ENCODE measurements at places on chromosomes 1 and 21.

DNA sequence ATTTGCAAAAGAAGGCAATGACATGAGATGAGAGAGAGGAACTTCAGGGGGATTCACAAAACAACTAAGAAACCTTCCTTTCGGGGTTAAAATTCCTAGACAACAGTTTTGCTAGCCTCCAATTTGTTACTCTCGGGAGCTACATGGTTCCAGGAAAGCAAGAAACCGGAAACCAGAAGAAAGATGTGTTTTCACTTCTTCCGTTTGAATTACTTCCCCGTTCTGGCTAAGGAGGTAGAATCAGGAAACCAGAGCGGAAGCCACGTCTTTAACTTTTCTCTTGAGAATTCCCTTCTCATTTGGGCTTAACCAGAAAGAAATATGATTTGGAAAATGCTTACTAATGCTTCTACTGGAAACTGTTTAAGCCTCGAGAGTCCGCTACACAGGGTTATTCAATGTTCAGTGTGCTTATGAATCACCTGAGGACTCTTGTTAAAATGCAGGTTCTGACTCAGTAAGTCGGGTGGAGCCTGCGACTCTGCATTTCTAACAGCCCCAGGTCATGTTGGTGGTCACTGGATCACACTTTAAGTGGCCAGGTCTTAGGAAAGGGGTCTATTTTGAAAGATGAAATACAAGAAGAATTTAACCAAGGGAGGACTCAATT, 43.5 kb upstream of the MCOLN3 start:
- no peak for DNase-seq

- no peak for DNase-seq
These were observed 126.5 kb upstream of the USH2A start for GRCh38 chr1:216549796-216550195.

GRCh38 chr21:32884062-32884461, 112.5 kb upstream of the PAXBP1 start:
- DNase-seq = no peak

- DNase-seq = no peak
These were observed 30.3 kb upstream of the FAM78B start for GRCh38 chr1:166197141-166197540.

GRCh38 chr1:53328541-53329499, 950 bp upstream of the LRP8 start:
- DNase-seq = no peak

DNA sequence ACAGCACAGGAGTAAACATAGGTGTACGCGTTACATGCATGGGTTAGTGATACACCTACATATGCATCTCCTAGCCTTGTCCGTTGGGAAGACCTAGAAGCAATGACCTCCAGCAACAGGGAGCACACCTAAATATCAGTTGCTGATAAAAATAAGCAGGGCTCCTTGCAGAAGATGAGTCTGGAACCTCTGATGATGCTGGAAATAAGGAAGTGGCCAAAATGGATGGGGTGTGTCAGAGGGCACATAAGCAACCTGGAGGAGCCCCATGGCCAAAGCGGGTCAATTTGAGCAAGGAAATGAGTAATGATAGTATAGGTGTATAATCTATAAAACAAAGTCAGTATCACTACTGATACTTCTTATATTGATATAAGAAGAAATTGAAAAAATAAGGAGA, 13.7 kb downstream of the ADARB1 start:
- no peak for DNase-seq

- no peak for DNase-seq
These were observed 222.8 kb upstream of the ZRANB2 start for GRCh38 chr1:71303617-71304041.

GRCh38 chr1:55822891-55823290, 607.7 kb upstream of the USP24 start:
- DNase-seq = no peak

- no peak for DNase-seq
These were observed 47.9 kb downstream of the ASH1L start for GRCh38 chr1:155514582-155515187.

GRCh38 chr1:246492611-246493245, 14.4 kb downstream of the SMYD3 start:
- peak; percentile 50 for DNase-seq

- no peak for DNase-seq
These were observed 32.4 kb downstream of the KIF1B start for GRCh38 chr1:10242811-10243210.

DNA sequence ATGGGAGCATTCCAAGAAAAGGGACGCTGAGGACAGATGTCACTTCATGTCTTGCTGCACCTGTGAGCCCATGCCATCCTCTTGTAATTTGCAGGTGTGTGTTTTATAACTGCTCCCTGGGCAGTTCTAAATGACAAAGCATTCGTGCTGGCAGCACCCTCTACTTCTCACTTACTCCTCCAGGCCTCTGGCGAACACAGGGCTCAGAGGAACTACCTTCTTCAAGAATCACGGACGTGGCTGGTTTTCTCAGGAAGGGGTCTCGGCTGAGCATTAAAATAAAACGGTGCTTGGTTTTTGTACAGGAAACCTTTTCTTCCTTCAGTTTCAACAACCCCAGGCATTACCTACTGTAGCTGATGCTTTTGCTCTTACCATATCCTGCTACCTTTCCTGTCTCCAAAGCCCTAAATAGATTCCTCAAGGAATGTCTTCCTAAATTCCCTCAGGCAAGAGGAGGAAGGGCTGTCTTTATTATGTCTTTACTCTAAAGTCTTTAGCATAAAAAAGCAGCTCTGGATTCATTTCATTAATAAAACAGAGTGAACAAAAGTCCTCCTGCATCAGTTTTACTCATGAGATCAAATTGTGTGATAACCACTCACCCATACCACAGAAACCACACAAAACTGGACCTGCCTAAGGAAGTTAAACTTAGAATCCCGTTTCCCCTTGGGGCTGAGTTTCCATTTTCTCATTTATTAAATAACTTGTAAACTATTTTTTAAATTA, 79.0 kb upstream of the MAP10 start:
- DNase-seq = no peak

- DNase-seq = no peak
These were observed 59.1 kb downstream of the BCL9 start for GRCh38 chr1:147600119-147601111.

GRCh38 chr1:225517697-225518096, 89.9 kb upstream of the LBR start:
- no peak for DNase-seq

DNA sequence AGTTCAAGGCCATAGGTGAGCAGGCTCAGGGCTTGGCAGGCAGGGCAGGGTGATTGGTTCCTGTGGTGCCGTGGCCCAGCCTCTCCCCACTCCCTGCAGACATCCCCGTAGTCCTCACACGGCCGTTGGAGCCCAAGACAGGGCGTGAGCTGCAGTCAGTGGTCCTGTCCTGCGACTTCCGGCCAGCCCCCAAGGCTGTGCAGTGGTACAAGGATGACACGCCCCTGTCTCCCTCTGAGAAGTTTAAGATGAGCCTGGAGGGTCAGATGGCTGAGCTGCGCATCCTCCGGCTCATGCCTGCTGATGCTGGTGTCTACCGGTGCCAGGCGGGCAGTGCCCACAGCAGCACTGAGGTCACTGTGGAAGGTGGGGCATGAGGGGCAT, 71.9 kb downstream of the OBSCN start:
- DNase-seq = no peak

DNA sequence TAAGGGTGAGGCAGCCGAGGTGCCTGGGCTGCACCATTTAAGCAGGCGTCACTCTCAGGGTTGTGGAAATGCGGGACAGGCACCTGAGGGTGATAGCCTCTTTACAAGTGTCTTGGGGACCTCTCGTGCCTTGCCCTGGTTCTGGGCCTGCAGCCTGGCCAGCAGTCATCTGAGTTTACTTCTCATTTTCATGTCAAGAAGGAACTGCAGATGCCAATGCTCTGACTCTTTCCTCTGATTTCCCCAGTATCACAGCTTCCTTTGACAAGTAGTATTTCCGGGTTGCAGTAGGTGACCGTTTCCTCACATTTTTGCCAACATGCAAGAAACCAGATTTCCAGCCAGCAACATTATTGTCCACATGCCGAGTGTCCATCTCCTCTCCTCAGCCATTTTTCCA, 286.9 kb downstream of the DISC1 start:
- no peak for DNase-seq

GRCh38 chr1:9238550-9238949, 4.0 kb downstream of the H6PD start:
- DNase-seq = no peak

GRCh38 chr1:230110971-230111370, 43.9 kb downstream of the GALNT2 start:
- DNase-seq = no peak

- DNase-seq = no peak
These were observed 23.7 kb downstream of the KIAA1614 start for GRCh38 chr1:180936110-180937011.

GRCh38 chr1:22159891-22160290, 17.0 kb upstream of the WNT4 start:
- DNase-seq = no peak

DNA sequence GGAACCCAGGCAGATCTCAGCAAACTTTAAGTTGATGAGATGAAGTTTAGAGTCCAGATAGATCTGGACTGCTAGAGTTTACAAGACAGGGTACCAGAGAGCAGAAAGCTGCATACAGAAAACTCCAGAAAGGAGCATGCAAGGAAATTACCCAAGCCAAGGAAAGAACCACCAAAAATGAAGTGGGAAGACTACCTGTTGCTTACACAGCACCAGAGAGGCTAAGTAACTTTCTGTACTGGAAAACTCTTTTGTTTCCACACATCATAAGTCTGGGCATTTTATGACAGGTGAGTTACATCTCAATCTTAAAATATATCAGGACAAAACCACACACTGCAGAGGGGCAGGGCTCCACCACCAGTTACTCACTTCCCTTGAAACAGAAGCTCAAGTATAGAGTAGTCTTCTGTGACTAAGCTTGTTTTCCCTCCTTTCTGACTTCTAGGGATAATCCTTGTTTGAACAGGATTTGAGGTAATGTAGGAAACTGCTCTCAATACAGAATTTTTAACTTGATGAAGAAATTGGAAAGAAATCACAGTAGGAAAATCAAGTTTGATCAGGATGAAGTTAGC, 17.4 kb upstream of the GJA9 start:
- no peak for DNase-seq

- no peak for DNase-seq
These were observed at the start of gene FCRL1 for GRCh38 chr1:157819896-157820295. FCRL1 (minus strand) TSS chr1:157820120; CDS start chr1:157820037, 83 bp downstream.

- DNase-seq = no peak
These were observed 5.9 kb downstream of the IQGAP3 start for GRCh38 chr1:156566436-156566835.

- DNase-seq = no peak
These were observed 58.8 kb downstream of the WARS2 start for GRCh38 chr1:119081700-119082099.

GRCh38 chr1:181079382-181079781, 9.1 kb upstream of the IER5 start:
- DNase-seq = no peak

GRCh38 chr1:192925609-192926008, 116.8 kb downstream of the RGS2 start:
- DNase-seq = no peak

GRCh38 chr1:4062041-4062440, 162.0 kb upstream of the C1orf174 start:
- DNase-seq = no peak

- peak; percentile 28 for DNase-seq
These were observed 73.2 kb upstream of the CNIH3 start for GRCh38 chr1:224542783-224543440.

DNA sequence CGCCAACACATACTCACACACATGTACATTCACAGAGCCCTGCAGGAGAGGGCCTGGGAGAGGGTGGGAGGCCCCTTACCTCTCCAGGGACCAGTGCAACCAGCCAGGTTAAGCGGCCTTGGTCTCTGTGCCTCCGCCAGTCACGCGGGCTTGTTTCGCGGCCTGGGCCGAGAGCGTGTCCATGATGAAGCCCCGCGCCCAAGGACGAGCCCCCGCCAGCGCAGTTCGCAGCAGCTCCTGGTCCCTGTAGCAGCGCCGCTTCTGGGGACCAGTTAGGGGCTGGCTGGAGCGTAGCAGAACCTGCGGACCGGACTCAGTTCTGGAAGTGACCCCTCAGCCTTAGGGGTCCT, 7.3 kb upstream of the FAM167B start:
- DNase-seq = no peak

- DNase-seq = no peak
These were observed 6.6 kb upstream of the THRAP3 start for GRCh38 chr1:36217670-36218069.

GRCh38 chr1:236916131-236916800, 88.0 kb downstream of the MT1HL1 start:
- no peak for DNase-seq

DNA sequence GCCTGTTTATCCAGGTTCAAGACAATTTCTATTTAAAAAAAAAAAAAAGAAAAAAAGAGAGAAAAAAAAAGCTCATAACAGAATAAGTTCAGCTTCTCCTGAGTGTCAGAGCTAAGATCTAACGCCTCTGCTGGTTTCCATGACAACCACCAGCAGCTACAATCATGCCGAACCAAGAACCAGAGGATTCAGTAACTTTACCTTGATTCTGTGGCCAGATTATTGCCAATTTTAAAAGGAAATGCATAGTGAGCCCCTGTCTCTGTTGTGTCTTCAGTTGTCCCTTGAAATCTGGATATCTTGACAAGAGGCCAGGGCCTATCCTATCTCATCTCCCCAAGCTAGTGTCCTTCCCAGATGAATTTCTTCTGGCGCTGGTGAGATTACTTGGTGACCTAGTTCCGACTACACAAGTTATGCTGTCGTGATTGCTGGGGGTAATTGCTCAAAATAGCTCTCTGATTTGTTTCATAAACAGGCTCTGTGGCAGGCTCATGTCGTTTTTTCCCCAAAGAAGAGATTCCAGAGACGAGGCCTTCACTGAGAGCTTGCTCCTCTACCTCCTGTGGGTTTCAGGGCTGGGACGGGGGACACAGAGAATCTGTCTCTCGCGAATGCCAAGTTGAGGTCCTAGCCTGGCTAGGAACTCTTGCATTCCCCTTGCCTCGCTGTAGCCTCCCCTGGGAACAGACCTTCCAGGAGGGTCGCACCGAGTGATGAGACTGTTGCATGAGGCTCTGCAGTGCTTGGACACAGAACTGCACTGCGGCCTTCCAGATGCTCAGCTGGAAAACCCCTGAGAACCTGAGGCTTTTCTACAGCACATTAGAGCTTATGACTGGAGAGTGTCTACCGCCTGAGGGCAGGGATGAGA, 32.4 kb upstream of the SCCPDH start:
- no peak for DNase-seq

GRCh38 chr1:5660141-5660935, 331.9 kb downstream of the NPHP4 start:
- no peak for DNase-seq

- DNase-seq = no peak
These were observed 10.9 kb upstream of the VAV3 start for GRCh38 chr1:107975851-107976250.

DNA sequence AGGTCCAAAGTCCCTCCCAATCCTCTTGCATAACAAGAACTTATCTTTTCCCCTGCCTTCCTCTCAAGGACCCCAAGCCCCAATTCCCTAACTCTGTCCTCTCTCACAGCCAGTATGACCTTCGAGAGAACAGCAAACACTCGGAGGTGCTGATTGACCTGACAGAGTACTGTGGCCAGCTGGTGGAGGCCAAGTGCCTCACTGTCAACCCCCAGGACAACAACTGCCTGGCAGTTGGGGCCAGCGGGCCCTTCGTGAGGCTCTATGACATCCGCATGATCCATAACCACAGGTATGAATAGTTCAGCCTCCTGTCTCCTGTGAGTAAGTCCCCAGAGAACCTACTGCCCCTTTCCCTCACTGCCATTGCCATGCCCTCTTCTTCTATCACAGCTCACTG, 29.9 kb upstream of the TMEM222 start:
- no peak for DNase-seq

- DNase-seq = no peak
These were observed 29.0 kb upstream of the NTPCR start for GRCh38 chr1:232921381-232921780.

- no peak for DNase-seq
These were observed 163.9 kb upstream of the DPT start for GRCh38 chr1:168892931-168893330.
